A549 treated with ZK216348 at 1 μM for 4 hours (cell line): ENCODE measurements at places on chromosomes 5 and 9. TPM values are rescaled to one million over a fixed set of nuclear protein-coding genes. Genes with fewer than 3 reads are reported as not detected.

The GBGT1 gene
- total RNA-seq = 1.5 to 3.0 TPM (median 2.2 TPM) in 5 replicates

The CXCL14 gene
- 0.14 to 0.15 TPM (median 0.14 TPM) in 3 of 5 replicates, not detected in the others for total RNA-seq

The TNFSF8 gene
- not detected in 5 replicates for total RNA-seq

The EXD3 gene
- 2.5 to 6.8 TPM (median 6.4 TPM) in 5 replicates for total RNA-seq

The SPATA31C1 gene
- not detected in 5 replicates for total RNA-seq

The DOCK8 gene
- total RNA-seq = 0.23 to 1.0 TPM (median 0.40 TPM) in 5 replicates

The ERCC8 gene
- total RNA-seq = 11.9 to 15.7 TPM (median 13.0 TPM) in 5 replicates

The SLC6A3 gene
- 0.13 to 0.45 TPM (median 0.16 TPM) in 5 replicates for total RNA-seq

The ZNF366 gene
- total RNA-seq = not detected in 5 replicates

The SLC46A2 gene
- total RNA-seq = not detected in 5 replicates

The GPX8 gene
- 27.0 to 41.5 TPM (median 36.1 TPM) in 5 replicates for total RNA-seq

The TOR4A gene
- total RNA-seq = 13.6 to 33.0 TPM (median 30.5 TPM) in 5 replicates

The ABO gene
- total RNA-seq = 0.19 TPM in 1 of 5 replicates, not detected in the others

The CCL28 gene
- 0.06 to 0.22 TPM (median 0.14 TPM) in 4 of 5 replicates, not detected in the other for total RNA-seq

The TTC16 gene
- total RNA-seq = 0.05 TPM in 1 of 5 replicates, not detected in the others

The SELENOP gene
- 0.14 to 0.61 TPM (median 0.40 TPM) in 3 of 5 replicates, not detected in the others for total RNA-seq

The PTCH1 gene
- 2.0 to 5.1 TPM (median 2.3 TPM) in 5 replicates for total RNA-seq

The RNF14 gene
- 45.9 to 61.4 TPM (median 55.0 TPM) in 5 replicates for total RNA-seq

The TNIP1 gene
- total RNA-seq = 119 to 147 TPM (median 133 TPM) in 5 replicates
